Foreskin keratinocyte (primary cell): ENCODE measurements at places on chromosomes 13 and 19.
A peak's percentile ranks its signal among the peaks of the same experiment; 100 is the strongest.

DNA sequence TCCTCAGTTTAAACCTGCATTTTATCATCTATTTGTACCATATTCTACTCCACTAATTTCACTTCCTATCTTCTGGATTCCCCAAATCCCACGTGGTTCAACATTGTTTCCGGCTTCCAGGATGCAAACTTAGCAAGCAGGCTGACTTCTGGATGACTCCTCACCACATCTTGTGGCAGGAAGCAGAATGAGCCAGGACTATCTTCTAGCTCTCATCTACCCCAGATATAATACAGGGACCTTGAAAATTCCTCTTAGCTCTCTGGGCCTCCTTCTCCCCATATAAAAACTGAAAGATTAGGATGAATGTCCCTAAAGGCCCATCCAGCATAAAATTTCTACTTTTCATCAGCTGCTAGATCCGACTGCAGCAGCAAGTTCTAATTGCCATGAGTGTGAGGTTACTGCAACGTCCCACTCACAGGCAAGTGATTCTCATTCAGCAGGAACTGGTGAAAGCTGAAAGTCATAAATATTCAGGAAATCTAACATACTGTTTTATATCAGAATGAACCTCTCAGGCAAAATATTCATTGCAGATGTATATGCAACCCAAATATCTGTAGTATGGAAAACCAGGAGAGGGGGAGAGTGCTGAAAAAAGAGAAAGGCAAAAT, 93.4 kb downstream of the KCTD12 start:
- DNase-seq, result no peak

- no peak for DNase-seq
Measured at GRCh38 chr13:99830931-99831330, 140.6 kb downstream of the ZIC5 start.

DNA sequence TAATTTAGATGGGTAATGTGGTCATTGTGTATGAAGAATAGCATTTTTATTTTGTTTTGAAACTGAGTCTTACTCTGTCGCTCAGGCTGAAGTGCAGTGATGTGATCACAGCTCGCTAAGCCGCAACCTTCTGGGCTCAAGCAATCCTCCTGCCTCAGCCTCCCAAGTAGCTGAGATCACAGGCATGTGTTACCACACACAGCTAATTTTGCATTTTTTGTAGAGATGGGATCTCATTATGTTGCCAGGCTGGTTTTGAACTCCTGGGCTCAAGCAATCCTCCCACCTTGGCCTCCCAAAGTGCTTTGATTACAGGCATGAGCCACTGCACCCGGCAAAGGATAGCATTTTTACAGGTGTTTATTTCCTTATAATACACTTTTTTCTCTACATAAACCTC, 36.6 kb downstream of the SERTM1 start:
- no peak for DNase-seq

- peak; percentile 24 for DNase-seq
Measured at GRCh38 chr13:73467125-73467524, 408.3 kb downstream of the KLF5 start.

DNA sequence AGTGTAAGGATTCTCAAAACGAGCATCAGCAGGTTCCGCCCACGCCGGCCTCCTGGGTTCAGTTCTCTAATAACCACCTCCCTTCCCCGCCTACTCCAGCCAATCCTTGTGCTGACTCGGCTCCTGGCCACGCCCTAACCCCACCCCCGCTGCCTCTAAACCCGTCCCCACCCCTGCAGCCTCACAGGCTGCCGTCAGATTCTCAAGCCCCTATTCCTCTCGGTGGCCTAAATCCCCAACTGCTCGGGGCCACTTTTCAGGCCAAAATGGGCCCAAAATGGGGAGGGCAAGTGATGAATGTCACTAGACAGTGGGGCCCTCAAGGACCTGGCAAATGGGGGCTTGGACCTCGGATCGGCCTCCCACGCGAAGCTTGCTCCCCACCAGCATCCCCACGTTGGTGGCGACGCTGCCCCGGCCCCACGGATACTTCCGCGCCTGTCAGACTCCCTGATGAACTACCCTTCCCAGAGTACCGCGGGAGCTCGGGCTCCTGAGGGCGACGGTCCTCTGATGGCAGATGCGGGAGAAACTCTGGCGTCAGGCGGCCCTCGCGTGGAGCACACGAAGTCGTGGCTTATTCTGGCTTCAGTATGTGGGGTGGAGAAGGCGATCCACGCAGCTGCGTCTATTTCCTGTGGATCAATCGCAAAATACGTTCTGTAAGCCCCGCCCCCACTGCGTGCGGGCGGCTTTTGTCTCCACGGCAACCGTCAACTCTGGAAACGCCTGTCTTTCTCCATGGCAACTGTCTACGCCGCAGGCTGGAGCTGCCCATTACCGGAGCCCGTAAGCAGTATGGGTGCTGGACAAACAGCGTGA, 24.8 kb downstream of the ZNF473 start:
- peak; percentile 73 for DNase-seq
